Activated CD4-positive, alpha-beta T cell treated with anti-CD3 and anti-CD28 coated beads, Interleukin-10, Interleukin-2, amounts not matched to agents 100 ng/mL and 50 ng/mL, durations not matched to agents 16 hours and 8 hours (primary cell): ENCODE measurements at places on chromosomes 5 and 9.

GRCh38 chr5:154535535-154535934 lies 57.5 kb upstream of the HAND1 start:
- no peak for DNase-seq

- no peak for DNase-seq
Measured at GRCh38 chr5:81154725-81155124, 78.4 kb upstream of the CKMT2 start.

- DNase-seq, result no peak
Measured at GRCh38 chr9:121915304-121915625, 177.8 kb downstream of the TTLL11 start.

- no peak for DNase-seq
Measured at GRCh38 chr9:96413302-96414221, 4.6 kb downstream of the ZNF367 start.

GRCh38 chr9:33415501-33416038 lies 13.2 kb upstream of the AQP7 start:
- peak; percentile 93 for DNase-seq
